ENCODE measurements at places on chromosomes 6 and 20. TPM values are rescaled to one million over a fixed set of nuclear protein-coding genes. Genes with fewer than 3 reads are reported as not detected.

PSORS1C2 gene
- not detected for total RNA-seq

ZNF831 gene
- 0.98 TPM for total RNA-seq

RAET1L gene
- not detected for total RNA-seq

FGD2 gene
- total RNA-seq = not detected

SYNJ2 gene
- total RNA-seq = 15.2 TPM

PNISR gene
- 60.4 TPM for total RNA-seq

MLIP gene
- total RNA-seq = not detected

SPACA1 gene
- not detected for total RNA-seq

TMEM151B gene
- total RNA-seq = not detected

DEFB124 gene
- not detected for total RNA-seq

MICB gene
- total RNA-seq = 3.4 TPM

SLC35F1 gene
- not detected for total RNA-seq

RFX6 gene
- not detected for total RNA-seq

ADA gene
- total RNA-seq = 4.6 TPM

NKX2-2 gene
- total RNA-seq = not detected

GRCh38 chr20:58651559-58651945, 469 bp downstream of the STX16 start:
- no peak for DNase-seq

DNA sequence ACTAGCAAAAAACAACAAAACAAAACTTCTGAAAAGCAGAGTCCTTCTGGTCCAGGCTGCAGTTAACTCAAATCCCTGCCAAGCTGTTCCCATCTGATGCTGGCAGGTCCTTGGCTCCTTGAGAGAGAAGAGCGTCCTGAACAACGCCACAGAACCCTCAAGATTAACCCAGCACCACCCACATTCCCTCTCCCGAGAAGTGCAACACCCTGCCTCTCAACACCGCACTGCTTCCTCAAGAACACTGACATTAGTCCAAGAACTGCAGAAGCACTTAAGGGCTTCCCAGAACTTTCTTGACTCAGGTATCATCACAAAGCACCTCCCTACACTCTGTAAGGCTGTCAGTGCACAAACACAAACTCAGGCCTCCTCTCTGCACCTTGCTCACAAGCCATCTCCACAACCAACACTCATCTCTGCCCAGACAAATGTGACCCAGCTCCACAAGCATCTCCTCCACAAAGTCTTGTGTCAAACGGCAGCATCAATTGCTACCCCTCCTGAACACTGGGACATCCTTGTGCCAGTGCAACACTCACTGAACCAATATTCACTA, 7.5 kb downstream of the MRPL14 start:
- peak; percentile 59 for DNase-seq

DNA sequence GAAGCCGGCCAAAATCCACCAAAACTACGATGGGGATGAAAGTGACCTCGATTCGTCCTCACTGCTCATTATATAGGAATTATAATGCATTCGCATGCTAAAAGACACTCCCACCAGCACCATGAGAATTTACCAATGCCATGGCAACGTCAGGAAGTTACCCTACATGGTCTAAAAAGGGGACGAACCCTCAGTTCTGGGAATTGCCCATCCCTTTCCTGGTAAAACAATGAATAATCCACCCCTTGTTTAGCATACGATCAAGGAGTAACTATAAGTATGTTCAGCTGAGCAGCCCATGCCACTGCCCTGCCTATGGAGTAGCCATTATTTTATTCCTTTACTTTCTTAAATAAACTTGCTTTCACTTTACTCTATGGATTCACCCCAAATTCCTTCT, 20.1 kb upstream of the FAM110A start:
- no peak for DNase-seq

GRCh38 chr6:143394389-143394788, 56.1 kb downstream of the ADAT2 start:
- peak; percentile 31 for DNase-seq

- peak; percentile 46 for DNase-seq
Observed at GRCh38 chr6:15375638-15376290, 129.9 kb downstream of the JARID2 start.

GRCh38 chr20:32132911-32133549, 23.5 kb downstream of the TM9SF4 start:
- no peak for DNase-seq

- no peak for DNase-seq
Observed at GRCh38 chr6:54860132-54860531, 13.6 kb downstream of the FAM83B start.

GRCh38 chr20:57261457-57262251, 4.8 kb downstream of the BMP7 start:
- no peak for DNase-seq

DNA sequence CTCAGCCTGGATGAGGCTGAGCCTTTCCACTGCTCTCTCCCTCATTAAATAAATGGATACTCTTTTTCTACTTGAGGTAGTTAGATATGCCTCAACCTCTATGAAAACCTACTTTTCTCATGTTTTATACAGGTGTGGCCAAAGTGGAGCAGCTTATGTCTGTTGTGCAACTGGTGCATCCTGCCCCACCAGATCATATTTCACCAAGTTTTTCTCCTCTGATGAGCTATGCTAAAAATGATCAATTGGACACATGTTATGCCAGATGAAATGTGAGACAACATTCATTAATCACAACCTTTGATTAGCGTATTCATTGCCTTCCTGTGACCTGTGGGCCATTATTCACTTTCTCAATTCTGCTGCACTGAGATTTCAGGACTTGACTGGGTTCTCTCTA, 106.9 kb upstream of the NEDD9 start:
- no peak for DNase-seq

GRCh38 chr20:25259788-25260254, 11.9 kb downstream of the PYGB start:
- no peak for DNase-seq

- no peak for DNase-seq
Observed at GRCh38 chr20:1997483-1998192, 3.8 kb upstream of the PDYN start.

DNA sequence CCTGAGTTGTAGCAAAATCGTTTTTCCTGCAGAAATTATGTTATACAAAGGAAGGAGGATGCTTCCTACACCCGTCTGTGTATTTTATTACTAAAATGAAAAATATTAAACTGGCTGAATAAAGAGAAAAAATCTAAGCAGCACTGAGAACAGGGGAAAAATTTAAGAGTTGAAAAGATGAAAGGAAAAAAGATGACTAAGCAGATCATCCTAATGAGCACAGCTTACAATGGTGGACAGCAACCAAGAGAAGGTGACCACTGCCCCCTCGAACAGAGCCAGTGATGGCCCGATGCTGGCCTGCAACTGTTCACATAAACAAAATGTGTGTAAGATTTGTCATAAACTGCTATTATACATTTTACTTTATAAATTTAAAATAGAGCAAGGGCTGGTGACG, 4.2 kb downstream of the PROKR2 start:
- DNase-seq = no peak

- DNase-seq = no peak
Observed at GRCh38 chr6:21827425-21828202, 234.1 kb downstream of the SOX4 start.

DNA sequence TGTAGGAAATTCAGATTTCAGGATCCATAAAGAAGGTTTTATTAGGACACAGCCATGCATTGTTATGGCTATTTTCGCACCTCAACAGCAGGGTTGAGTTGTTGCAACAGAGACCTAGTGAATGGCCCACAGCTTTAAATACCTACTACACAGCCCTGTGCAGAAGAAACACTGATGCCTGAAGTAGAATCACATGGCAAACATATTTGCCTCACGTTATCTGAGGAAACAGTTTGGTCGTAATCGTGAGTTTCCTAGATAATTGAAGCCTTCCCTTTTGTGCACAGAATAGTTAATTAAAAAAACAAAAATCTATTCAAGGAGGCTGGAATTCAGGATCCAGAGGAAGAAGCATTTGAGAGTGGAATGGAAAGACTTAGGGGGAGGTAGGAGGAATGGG, 55.1 kb downstream of the GCNT2 start:
- no peak for DNase-seq

- DNase-seq = no peak
Observed at GRCh38 chr6:25899123-25899522, 25.1 kb upstream of the SLC17A3 start.

DNA sequence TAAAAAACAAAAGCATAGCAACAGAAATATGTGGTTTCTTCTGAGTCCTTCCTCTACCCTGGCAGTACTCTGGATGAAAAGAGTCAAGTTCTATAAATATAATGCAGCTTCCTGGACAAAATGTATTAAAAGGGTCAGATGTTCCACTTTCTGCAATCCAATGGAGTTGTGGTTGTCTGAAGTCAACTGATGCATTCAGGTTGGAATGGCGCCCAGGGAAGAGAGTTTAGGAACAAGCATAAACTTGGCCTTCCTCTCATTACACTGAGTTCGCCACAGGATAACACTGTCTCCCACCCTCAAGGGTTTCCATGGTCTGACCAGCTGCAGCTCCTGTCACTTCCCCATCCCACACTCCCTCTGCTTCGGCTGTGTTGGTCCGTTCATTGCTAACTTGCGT, 66.4 kb downstream of the PLEKHG1 start:
- peak; percentile 5 for DNase-seq

- DNase-seq = no peak
Observed at GRCh38 chr20:1035466-1035865, 33.4 kb upstream of the RSPO4 start.

DNA sequence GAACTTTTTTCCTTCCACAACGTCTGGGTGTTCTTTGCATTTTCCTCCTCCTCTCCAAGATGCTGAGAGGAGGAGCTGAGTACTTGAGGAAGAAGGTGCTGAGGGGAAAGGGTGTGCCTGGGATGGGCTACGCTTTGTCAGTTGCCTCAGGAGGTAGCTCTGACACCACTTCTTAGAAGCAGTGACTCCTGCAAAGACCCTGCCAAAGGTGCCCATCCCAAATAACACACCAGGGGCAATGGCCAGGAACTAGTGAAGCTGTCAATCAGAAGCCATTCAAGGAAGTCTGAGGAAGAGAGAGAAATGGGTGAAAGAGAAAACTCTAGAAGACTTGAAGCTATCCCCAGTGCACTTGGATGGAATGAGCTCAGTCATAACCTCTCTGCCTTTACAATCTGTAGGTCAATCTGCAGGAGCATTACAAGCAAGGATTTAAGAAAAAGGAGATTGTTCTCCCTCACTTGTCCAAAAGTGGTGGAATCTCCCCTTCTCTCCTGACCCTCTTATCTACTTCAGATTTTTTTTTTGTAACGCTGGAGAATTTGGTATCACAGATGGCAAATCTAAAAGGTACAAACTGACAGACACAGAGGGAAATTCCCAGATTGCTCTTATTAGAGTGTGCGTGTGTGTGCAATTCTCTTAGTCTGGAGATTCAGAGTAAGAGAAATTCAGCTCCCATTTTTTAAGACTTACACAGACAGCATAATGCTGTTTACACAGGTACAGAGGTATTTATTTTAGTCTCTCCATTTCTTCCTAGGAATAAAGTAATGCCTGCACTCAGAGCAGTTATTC, 242.6 kb downstream of the GMPR start:
- no peak for DNase-seq

GRCh38 chr6:25441663-25442270, 162.6 kb downstream of the CARMIL1 start:
- no peak for DNase-seq

- no peak for DNase-seq
Observed at GRCh38 chr6:16623731-16624130, 137.5 kb downstream of the ATXN1 start.

DNA sequence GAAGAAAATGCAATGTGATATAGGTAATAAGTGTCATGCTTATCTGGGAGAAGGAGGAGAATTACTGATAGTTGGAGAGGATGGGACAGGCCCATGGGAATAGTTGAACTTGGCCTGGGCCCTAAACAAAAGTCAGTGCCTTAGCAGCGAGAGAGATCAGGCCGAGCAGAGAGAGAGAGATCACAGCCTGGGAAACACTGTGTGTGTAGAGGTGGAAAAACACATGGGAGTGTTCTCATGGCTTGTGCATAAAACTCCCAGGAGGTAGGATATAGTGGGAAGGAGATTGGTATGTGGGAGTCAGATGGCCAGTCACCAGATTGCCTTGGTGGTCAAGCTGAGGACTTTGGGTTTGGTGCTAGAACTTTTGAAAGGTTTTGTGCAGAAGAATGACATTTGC, 47.6 kb downstream of the FIG4 start:
- no peak for DNase-seq

DNA sequence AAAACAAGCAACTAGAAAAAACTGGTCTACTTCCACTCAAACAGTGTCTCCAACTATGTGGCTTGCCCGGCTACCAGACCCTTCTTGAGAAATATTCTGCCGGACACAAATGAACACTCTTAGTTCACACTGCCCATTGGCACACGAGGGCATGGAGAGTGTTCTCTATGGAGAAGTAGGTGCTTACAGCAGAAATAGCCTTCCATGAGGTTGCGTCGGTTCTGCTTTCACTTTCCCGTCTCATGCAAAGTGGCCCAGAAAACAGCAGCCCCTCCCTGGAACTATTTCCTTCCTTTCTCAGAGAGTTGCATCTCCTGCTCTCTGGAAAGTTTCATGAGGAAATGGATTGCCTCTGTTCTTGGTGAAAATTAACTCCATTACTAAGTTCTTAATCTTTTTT, 9.5 kb upstream of the HLA-DOA start:
- DNase-seq = peak; percentile 62

DNA sequence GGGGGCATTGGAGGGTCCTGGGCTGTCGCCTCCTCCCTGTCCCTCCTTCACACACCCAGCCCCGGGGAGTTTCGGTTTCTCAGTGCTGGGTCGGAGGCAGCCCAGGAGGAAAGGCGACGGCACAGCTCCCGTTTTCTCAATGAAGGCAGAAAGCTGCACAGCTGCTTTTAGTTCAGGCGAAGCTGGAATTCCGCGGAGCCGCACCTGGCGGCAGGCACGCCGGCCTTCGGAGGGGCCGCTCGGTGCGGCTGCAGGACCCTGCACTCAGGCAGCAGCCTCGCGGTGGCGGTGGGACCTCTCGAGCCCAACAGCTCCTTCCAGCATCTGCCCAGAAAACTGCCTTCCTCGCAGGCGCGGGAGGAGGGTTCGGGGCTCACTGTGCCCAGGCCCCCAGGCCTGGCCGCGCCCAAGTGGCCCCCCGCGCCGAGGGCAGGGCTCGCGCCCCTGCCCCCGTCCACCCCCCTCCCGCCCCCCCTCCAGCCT, 4.6 kb downstream of the FOXQ1 start:
- peak; percentile 27 for DNase-seq

- DNase-seq = peak; percentile 33
Observed at GRCh38 chr6:168045706-168046620, 33.0 kb downstream of the FRMD1 start.

GRCh38 chr6:27273783-27274182, 26.3 kb downstream of the PRSS16 start:
- no peak for DNase-seq

DNA sequence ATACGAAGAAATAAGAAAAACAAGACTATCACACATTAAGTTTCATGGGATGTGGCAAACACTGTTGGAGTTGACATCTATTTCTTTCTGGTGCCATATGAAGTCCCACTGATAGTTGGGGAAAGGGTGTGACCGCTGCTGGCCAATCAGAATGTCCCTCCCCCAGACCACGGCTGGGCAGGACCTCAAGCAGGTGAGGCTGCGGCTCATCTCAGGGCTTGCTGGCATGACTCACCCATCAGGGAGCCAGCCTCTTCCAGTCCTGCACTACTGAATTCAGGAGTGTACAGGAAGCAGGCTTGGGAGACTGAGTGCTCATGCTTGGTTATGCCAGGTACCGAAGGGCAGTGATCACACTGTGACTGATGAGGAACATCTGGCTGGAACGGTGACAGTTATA, 18.9 kb downstream of the PREP start:
- no peak for DNase-seq
